PC-9 (cell line): ENCODE measurements at places on chromosomes 7 and 10. TPM values are rescaled to one million over a fixed set of nuclear protein-coding genes. Genes with fewer than 3 reads are reported as not detected.

GDF2 gene
- total RNA-seq = not detected in 2 replicates

IFIT1B gene
- total RNA-seq = not detected in 2 replicates

OR2A1 gene
- total RNA-seq = not detected in 2 replicates

GRM3 gene
- total RNA-seq = not detected in 2 replicates

NPC1L1 gene
- total RNA-seq = 0.28 and 0.30 TPM in 2 replicates

- DNase-seq = no peak
Measured at GRCh38 chr10:4459531-4459930, 366.5 kb upstream of the AKR1E2 start.

GRCh38 chr10:4306871-4307270 lies 519.1 kb upstream of the AKR1E2 start:
- no peak for DNase-seq

DNA sequence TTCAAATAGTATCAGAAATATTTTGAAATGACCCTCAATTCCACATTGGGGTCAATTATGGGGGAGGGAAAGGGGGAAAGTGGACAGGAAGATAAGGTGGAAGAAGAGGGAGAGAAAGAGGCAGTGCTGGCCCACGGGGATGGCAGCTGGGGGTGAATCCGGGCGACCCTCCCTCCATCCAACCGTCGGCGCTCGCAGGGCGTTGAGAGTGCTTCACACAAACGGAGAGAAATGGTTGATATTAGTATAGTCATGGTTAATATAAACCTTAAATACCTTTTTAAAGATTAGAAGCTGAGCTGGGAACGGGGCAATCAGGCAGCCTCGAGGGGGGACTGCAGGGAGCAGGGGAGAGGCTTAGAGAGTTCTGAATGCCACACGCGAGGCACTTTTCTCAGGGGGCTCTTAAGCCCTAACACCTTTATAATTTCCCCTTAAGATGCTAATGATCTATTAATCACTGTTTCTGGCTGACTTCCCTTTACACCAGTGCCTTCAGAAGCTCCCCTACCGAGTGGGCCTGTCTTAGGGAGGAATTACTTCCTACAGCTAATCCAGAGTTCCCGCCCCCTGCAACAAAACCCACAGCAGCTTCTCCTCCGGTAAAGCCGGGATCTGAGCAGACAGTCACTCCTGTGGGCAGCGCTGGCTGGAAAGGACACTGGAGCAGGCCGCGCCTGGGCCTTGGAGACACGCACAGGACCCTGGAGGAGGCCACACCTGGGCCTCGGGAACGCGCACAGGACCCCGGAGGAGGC lies 39.5 kb downstream of the PRKAG2 start:
- DNase-seq = no peak

GRCh38 chr10:101897633-101898032 lies 54.0 kb upstream of the KCNIP2 start:
- no peak for DNase-seq

DNA sequence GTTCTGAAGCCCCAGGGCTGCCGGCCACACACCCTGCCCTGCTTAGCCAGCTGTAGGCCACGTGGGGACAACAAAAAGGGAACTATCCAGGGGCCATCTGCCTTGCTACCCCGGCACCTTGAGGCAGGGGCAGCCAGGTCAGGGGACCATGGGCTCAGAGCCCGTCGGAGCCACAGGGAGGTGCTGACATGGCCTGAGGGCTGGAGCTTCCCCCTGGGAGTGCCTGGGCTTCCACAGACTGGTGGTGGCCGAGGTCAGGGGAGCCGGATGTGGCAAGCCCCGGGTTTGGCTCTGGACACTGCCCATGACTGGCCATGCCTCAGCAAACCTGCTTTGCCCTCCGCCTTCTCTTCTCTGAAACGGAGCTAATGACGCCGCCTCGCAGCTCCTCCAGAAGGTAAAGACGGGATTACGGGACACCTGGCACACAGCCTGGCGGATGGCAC lies 178.5 kb downstream of the EBF3 start:
- DNase-seq = no peak
